ENCODE measurements at places on chromosomes 11 and 22.

GRCh38 chr22:49235463-49236300 lies 592.0 kb downstream of the BRD1 start:
- no peak for DNase-seq

DNA sequence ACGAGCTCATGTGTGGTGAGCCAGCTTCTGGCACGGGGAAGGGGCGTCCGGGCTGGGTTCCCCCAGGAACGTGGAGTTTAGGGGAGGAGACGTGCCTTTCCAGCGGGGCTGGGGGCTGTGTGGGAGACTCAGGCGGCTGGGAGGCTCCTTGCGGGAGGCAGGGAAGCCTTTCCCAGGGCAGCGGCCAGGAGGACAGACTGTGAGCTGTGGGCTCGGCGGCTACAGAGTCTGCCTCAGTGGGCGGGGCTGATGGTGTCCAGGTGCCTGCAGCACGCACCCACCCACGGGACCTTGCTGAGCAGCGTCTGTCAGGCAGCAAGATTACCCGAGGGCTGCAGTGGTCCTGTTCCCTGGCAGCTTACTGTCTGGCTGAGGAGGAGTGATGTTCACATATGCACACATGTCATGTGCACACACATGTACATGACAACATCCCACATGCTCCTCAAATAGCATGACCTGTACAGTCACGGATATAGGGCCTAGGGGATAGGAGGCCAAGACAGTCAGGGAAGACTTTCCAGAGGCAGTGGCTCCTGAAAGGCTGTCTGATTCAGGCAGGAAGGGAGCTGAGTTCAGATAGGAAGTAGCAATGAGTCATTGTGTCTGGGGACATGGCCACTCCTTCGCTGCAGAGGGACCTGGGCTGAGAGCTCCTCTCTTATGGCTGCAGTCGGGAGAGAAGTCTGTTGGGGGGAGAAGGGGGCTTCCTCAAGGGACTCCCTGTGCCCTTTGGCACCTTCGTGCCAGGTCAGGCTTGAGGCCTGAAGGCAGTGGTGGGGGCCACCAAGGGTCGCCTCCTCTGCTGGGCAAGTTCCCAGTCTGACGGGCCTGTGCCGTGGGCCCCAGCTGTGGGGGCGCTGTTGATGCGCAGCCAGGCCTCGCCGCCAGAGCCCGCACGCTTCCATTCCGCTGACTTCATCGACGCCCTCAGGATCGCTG lies 23.3 kb upstream of the PPP6R3 start:
- no peak for DNase-seq

DNA sequence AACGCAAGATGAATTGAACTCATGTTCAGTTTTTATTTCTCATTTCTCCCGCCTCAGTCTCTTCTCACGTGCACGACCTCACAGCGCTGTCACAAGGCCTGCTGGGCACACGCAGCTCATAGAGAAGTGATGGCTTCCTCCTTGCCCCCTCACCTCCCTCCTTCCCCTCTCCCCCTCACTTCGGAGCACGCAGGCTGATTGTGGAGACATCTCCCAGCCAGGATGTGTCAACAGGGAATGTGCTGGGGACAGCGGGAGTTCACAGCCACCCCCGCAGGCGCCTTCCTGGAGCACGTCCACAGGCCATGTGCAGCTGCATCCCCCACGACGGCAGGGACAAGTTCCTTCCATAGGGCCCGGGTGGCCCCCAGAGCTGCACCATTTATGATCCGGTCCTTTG lies 29.1 kb upstream of the KRTAP5-6 start:
- no peak for DNase-seq

GRCh38 chr22:19807161-19807913 lies 46.8 kb downstream of the TBX1 start:
- DNase-seq, result no peak

- DNase-seq, result no peak
Measured at GRCh38 chr22:39287076-39287725, 32.2 kb downstream of the RPL3 start.

- no peak for DNase-seq
Measured at GRCh38 chr22:37514526-37515051, 4.6 kb downstream of the CARD10 start.

- no peak for DNase-seq
Measured at GRCh38 chr22:39341179-39341578, 8.6 kb upstream of the SYNGR1 start.

DNA sequence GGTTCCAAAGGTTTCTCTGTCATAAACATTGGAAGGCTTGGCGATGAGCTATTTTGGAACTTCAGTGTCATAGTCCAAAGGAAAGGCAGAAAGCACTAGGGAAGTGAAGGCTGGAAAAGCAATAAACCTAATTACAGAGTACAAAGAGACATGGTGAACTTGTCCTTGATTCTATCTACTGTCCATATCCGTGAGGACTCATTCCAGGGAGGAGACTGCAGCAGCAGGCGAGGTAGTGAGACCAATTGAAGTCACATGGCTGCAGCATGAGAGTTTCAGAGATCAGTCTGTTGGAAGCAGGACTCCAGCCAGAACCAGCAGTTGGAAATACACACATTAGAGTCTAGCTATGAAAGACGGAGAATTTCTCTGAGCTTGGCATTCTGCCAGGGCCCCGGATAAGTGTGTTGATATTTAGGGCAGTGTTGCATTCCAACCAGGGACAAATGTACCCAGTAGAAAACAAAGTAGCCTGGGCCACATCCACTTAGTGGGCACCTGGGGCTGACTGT lies 54.1 kb upstream of the ARHGAP42 start:
- DNase-seq, result no peak

GRCh38 chr11:44335919-44336318 lies 26.0 kb upstream of the ALX4 start:
- DNase-seq, result no peak

DNA sequence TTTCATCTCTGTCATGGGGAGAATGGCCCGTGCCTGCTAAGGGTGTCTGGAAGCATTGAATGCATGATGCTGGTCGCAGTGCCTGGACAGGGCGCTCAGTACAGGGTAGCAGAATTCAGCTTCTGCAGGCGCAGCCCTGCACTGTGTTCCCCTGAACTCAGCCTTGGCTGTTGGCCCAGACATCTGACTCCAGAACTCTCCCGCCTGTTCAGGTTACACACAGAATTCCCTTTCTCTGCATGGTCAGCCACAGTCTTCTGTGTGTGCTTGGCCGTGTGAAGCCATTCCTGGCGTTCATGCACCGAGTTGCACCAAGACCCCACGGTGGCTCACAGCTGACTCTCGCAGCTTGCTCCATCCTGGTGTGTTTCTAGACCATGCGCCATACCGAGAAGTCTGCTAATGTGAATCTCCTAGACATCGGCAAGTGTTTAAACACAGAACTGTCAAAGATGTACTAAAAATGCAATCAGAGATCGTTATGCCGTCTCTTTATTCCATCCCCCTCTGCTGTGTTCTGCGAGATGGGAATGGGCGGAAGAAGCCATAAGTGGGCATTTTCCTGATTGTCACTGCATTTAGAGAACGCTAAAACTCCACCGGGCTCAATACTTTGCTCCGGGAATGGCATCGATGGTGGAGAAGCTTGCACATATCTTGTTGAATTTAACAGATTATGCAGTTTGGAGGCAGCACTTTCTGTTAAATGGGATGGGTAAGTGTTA lies 55.6 kb downstream of the MPPED1 start:
- DNase-seq, result no peak

- DNase-seq, result no peak
Measured at GRCh38 chr11:118223992-118224391, 819 bp downstream of the JAML start.
